ENCODE measurements at places on chromosomes 2 and 18. TPM values are rescaled to one million over a fixed set of nuclear protein-coding genes. Genes with fewer than 3 reads are reported as not detected.

The CNGA3 gene
- total RNA-seq: not detected

DNA sequence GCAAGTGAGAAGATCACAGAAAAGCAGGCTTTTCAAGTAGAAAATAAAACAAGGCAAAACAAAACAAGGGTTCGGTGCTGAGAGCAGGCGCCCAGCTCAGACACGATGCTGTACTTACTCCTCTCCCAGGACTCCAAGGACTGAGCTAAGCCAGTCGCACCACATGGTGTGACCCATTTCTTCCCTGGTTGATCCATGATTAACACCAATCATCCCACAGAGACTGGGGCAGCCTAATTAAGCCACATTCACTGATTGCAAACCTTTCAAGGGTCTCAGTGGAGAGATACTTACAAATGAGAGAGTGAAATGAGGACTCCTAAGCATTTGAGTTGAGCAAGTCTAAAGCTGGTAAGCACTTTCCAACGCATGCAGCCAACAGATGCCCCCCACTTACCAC, 155.2 kb downstream of the MYO5B start:
- H3K4me1 ChIP-seq: no peaks in the 10 kb centered on the region
- DNase-seq: no peak
- peaks cover 3% of the 10 kb centered on the region for H3K27me3 ChIP-seq
- no peak overlapping the region for H3K27ac ChIP-seq
- H3K36me3 ChIP-seq: no peaks in the 10 kb centered on the region

DNA sequence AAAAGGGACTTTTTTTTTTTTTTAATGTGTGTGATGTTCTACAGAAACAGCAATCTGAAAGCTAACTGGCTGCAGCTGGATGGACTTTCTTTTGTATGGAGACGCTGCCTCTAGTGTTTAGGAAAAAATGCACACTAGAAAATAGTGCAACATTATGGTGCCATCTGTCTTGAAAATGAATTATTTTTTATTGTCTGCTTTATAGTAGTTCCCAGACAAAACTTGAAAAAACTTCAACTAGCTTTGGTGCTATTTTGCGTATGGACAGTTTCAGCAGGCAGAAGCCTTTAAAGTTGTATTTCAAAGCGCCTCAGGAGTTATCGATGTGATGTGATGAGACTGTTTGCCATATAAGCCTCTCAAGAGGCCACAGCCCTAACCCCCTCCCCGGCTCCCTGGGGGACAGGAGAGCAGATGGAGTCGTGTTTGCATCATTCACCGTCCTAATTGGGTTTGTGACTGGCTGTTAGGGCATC, 86.9 kb downstream of the LTBP1 start:
- peak overlapping the region; percentile 40 for H3K4me3 ChIP-seq
- H3K36me3 ChIP-seq: no peaks in the 10 kb centered on the region
- peak; percentile 35 for DNase-seq

The RGPD8 gene
- total RNA-seq: 11.6 TPM

DNA sequence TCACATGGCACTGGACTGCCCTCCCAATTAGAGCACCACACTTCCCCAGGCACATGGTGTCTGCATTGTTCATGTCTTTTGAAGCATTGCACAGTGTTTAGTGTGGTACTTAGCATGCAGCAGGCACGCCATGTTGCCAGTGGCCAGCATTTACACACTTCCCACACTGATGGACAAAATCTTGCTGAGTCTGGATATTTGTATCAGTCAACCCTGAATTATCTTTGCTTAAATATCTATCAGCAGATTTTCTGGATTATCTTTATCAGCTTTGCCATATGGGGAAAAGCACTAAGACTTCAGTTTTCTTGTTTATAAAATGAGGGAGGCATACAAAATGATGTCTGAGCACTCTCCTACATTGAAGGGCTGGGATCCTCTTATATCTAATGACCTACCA, 416.0 kb upstream of the MMADHC start:
- no peaks in the 10 kb centered on the region for H3K27me3 ChIP-seq
- no peaks in the 10 kb centered on the region for H3K4me1 ChIP-seq
- no peak for DNase-seq
- H3K4me3 ChIP-seq: no peak overlapping the region
- H3K27ac ChIP-seq: no peak overlapping the region
- H3K36me3 ChIP-seq: no peaks in the 10 kb centered on the region

GRCh38 chr2:160741815-160742214, 248.2 kb upstream of the RBMS1 start:
- peaks cover 7% of the 10 kb centered on the region for H3K4me1 ChIP-seq
- H3K27me3 ChIP-seq: no peaks in the 10 kb centered on the region
- H3K4me3 ChIP-seq: no peak overlapping the region

The DSEL gene
- total RNA-seq: 16.5 TPM

The PHLPP1 gene
- total RNA-seq: 11.2 TPM

The VWA3B gene
- not detected for total RNA-seq

DNA sequence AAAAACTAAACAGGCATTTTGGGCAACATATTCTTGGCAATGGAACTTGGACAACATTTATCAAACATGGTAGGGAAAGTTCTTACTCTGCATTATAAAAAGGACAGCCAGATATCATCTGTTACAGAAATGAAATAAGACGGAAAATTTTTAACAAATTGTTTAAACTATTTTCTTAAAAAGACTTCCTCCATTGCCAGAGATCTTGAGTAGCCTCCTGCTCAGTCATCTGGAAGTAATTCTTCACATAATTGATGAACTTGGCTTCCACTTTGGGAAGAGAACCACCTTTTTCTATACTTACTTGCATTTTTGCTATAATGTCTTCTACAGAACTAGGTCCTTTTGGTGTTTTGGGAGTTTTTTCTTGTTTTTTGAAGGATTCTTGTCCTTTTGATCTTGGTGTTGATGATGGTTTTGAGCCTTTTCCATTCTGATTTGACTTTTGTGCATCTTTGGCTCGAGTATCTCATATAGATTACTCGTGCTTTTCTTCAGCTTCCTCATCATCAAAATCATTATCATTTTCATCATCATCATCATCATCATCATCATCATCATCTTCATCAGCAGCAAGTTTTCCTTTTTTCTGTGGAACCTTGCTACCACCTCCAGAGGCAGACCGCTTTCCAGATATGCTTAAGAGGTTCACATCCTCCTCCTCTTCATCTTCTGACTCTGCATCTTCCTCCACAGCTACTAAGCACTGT, 66.2 kb downstream of the CD28 start:
- H3K4me3 ChIP-seq: no peak overlapping the region
- H3K36me3 ChIP-seq: no peaks in the 10 kb centered on the region
- DNase-seq: peak; percentile 31

The GALNT14 gene
- total RNA-seq: 2.1 TPM

DNA sequence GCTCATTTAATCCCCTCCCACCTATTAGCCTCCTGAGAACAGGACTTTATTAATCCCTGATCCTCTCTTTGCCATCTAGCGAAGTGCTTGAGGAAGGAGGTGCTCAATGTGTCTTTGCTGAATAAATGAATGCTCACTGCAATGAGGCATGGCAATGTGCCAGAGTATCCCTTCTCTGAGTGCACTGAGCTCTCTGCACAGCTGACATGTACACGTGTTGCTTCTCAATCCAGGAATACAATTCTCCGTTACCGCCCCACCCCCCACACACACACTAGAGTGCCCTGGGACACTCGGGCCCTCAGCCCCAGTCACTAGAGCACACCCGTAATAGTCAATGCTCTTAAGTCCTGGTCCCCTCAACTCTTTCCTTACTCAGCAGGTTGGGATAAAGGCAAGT, 41.4 kb downstream of the FAM178B start:
- no peak overlapping the region for H3K4me3 ChIP-seq
- H3K36me3 ChIP-seq: no peaks in the 10 kb centered on the region
- no peaks in the 10 kb centered on the region for H3K4me1 ChIP-seq
- H3K27ac ChIP-seq: no peak overlapping the region
- H3K27me3 ChIP-seq: no peaks in the 10 kb centered on the region

The ALPG gene
- 0.27 TPM for total RNA-seq

The RNF144A gene
- 4.9 TPM for total RNA-seq

- DNase-seq: no peak
- peaks cover 27% of the 10 kb centered on the region for H3K4me1 ChIP-seq
- H3K4me3 ChIP-seq: no peak overlapping the region
- H3K27me3 ChIP-seq: no peaks in the 10 kb centered on the region
- no peak overlapping the region for H3K27ac ChIP-seq
- H3K36me3 ChIP-seq: no peaks in the 10 kb centered on the region
Observed at GRCh38 chr18:43158381-43158780, 42.9 kb upstream of the RIT2 start.

The RNU2-63P gene
- 6.6 TPM for total RNA-seq

DNA sequence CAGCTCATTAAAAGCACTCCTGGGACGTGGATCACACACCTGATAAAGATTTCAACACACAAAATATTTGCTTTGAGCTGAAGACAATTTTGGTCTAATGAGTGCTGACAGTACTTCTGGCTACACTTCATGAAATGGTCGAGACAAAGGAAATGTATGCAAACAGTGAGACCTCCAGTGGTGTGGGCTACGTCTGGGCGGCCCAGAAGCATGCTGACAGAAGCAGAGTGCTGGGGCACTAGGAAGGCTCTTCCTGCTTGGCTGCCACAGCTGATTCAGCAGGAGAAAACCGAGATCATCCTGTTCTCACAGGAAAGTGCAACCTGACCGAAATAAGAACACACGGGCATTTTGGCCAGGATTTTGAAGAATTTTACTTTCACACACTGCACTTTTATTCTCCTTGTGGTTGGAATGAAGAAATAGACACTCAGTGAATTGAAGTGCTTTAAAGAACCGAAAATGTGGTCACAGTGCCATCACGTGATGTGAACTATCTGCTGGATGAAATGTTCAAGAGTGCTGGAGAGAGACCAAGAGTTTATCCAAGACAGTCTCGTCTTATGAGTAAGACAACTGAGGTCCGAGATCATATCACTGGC, 149.5 kb downstream of the CCBE1 start:
- peak; percentile 92 for DNase-seq
- H3K36me3 ChIP-seq: no peaks in the 10 kb centered on the region
- H3K27ac ChIP-seq: no peak overlapping the region
- peaks cover 5% of the 10 kb centered on the region for H3K4me1 ChIP-seq
- H3K4me3 ChIP-seq: no peak overlapping the region
- H3K27me3 ChIP-seq: no peaks in the 10 kb centered on the region

DNA sequence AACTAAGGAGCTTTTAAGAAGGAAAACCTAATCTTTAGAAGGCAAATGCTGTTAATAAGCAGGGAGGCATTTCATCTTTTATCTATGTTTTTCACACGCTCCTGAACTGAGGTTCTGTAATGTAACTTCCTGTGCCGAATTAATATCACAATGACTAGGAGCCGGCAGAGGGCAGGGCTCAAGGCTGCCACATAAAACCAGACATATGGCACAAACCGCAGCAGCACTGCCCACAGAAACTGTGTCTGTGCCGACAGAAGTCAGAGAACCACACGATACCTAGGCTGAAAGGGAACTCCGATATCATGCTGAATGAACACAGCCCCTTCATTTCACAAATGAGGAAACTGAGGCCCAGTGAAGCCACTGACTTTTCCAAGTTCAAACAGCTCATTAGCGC, 112.1 kb downstream of the EIPR1 start:
- no peaks in the 10 kb centered on the region for H3K4me1 ChIP-seq
- H3K36me3 ChIP-seq: no peaks in the 10 kb centered on the region
- DNase-seq: no peak
- no peak overlapping the region for H3K4me3 ChIP-seq

Data from astrocyte (in vitro differentiated cells and primary cell).